GM06990 (cell line): ENCODE measurements at places on chromosomes 1 and 21.

DNA sequence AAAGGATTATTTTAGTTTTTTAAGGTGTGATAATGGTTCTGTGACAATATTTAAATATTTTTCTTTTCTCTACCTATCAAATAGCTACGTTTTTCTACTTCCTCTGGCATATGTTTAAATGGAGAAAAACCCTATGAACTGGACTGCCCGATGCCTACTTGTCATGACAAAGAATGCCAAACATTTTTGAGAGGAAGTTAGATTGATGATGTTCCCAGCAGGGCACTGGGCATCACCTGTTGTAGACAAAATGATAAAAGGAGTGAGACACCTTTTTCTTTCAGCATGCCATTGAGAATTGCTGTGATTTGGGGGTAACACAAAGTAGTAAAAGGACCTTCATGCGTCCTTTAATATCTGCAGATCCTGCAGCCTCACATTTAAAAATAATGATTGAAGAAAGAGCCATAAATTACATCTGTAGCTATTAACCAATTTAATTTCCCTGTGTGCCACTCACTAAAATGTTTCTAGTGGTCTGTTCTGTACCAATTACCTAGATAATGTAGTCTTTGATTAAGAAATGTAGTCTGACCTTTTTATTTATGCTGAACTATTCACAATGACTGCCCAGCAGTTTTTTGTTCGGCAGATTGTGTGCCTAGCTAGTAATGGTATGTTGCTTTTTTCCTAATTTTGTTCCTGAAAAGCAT lies 47.6 kb downstream of the RPL5 start:
- DNase-seq = no peak

- no peak for DNase-seq
These were observed 4.2 kb upstream of the SIM2 start for GRCh38 chr21:36694593-36695282.

DNA sequence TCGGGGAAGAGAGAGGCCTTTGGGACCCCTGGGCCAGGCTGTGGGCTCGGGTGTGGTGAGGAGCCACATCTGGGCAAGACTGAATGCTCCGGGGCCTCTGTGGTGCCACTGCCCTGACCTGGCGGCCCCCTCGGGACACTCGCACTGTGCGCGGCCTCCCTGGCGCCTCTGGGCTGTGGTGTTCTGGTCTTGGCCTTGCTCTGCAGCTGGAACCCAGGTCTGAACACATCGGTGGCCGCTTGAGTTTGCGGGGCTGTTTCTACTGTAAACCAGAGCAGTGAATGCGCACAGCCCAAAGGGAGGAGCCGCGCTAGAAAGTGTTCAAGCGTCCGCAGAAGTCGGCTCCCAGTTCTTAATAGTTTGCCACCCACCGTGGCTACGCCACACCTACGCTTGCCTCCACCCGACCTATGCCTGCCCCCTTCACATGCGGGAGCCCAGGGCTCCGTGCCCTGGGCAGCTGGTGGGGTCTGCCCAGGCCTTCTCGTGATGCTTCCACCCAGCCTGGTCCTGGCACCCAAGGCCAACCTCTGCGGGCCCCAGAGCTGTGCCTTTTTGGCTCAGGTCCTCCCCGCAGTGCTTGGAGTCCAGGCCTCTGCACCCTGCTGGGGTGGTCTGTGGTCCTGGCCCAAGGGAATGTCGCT lies 4.4 kb downstream of the PDE9A start:
- no peak for DNase-seq

DNA sequence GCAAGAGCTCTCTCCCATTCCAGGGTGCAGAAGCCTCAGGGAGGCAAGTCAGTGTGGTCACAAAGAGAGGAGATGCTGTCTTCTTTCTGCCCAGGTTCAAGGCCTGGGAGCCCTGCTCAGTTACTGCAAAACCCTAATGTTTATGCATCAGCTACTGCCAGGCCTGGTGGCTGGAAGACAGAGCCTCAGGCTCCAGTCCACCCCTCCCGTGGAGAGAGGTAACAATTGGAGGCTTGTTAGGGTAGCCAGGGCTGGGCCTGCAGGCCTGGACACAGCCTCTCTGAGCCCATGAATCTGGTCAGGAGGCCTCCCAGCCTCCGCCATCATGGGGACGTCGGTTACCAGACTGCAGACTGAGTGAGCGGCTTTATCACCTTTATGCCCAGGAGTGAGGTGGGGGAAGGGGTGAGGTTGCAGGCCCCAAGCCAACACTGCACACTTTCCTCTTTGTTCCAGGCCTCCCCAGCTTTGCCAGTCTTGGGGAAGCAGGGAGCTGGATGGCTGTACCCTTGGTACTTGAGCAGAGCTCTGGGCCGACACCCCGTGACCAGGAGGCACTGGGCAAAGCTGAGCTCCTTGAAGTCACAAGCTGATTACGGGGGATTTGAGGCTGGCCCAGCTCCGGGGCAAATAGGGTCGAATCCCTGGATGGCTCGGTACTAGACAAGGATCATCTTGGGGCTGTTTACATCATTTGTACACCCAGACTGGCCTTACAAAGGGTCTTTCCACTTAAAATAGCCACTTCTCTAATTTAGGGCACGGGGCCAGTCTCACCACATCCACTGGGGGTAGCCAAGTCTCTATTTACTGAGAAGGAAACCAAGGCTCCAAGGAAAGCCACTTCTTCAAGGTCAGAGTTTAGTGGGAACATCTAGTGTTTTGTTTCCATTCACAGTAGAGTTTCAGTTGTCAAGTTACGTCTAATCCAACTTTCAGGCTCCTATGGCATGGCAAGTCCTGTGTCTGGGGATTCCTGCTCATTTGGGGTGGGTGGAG lies 5.2 kb downstream of the SLC2A1 start:
- no peak for DNase-seq

DNA sequence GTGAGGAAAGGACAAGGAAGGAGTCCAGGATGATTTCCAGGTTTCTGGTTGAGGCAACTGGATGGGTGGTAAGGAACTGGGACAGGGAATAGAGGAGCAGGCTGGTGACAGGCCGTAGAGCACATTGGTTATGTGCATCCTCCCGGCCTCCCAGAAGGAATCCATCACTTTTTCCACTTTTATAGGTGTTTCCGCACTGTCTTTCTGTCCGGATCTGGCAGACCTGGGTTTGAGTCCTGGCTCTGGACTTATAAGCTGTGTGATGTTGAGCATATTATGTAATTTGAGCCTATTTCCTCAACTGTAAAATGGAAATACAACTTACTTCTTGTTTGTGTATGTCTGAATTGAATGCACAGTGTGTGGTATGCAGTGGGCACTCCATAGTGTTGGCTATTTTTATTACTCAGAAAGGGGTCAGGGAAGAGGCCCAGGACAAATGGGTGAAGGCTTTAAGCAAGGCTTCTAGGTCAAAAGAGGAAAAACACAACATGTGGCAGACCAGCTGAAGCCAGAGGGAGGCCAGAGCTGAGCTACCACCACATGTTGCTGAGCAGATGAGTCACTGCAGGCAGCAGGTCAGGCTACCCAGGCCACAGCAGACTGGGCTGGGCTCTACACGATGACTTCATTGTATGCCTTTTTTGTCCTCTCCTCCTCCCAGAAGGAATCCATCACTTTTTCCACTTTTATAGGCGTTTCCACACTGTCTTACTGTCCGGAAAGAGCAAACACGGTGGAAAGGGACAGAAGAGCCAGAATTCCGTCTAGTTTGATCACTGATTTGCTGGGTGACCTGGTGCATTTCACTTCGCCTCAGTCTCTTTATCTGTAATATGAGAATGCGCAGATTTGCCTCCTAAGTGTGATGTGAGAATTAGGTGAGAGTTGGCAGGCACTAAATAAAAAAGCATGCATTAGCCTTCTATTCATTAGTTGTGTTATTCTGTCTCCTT lies 791 bp upstream of the MAST2 start:
- DNase-seq = peak; percentile 13

DNA sequence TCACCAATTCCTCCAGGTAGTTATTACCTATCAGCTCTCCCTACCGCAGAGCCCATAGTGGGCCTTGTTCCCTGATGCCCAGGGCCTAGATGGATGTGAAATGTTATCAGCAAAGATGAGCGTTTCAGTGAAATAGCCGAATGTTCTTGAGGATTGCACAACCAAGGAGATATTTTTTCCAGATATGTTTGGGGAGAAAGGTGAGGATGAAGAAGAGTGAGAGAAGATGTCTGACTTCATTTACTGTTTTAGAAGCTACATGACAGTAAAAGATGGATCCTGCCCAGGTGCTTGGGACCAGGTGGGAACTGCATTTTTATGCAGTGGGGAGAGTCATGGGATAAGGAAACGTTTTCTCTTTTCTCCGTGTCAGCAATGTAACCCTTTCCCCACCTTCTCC lies 231.7 kb upstream of the C1orf174 start:
- no peak for DNase-seq

DNA sequence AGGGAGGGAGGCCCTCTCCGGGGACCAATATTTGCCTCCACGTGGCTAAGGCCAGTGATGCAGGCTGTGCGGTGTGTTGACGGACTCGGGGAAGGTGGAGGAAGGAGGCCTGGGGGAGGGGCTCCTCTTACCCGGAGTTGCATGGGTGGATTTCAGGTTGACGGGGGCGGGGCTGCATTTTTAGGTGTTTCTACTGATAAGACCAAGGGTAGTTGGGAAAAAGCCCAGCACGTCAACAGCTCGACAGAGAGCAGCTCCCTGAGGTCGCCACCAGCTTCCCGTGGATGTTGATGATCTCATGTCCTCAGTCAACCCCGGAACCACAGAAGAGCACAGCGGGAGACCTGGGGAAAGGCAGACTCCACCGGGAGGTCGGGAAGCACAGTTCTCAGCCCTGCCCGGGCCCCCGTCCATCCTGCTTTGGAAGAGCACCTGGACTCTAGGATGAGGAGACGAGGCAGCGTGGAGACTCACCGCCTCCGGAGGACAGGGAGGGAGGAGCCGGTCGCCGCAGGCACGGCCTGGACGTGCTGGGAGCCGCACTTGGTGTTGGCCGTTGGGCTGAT lies 32.9 kb upstream of the COL6A1 start:
- no peak for DNase-seq

DNA sequence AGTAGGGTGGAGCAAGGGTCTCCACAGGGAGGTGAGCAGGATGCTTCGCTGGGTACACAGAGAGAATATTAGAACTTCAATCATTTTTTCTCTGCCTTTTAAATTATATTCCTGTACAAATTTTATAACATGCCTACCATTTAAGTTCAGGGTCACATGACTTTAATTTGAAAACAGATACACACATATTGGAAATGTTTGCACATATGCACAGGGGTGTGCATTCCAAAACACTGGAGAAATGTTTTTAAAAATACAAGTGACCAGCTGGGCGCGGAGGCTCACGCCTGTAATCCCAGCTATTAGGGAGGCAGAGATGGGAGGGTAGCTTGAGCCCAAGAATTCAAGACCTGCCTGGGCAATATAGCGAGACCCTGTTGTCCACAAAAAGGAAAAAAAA lies 39.7 kb downstream of the NIPAL3 start:
- no peak for DNase-seq

GRCh38 chr1:221837896-221838295 lies 96.0 kb upstream of the DUSP10 start:
- no peak for DNase-seq

DNA sequence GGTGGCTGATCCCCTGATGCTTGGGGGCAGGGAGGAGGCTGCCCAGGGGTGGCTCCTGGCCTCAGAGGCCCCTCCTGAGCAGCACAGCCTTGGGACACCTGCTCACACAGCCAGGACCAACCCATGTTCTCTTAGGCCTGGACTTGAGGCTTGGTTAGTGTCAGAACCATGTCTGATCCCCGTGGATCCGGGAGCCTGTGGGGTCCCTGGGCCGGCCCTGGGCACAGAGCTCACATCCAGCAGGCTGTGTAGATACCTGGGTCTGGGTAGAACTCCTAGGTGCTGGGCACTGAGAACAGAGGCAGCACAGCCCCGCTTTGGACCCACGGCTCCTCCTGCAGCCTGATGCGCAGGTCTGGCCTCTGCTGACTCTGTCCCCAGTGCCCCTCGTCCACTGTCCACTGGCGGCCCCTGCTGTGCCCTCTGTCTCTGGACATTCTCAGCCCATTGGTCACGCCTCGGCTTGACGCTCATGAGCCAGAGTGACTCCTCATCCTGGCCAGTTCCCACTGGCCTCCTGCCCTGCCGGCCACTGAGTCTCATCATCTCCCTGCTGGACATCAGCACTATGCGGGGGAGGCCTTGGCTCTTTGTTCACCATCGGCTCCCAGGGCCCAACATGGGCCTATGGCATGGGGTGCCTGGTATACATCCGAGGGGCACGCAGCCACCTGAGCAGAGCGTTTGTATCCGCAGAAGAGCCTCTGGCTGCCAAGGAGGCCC lies 70.2 kb downstream of the TRIM11 start:
- no peak for DNase-seq

GRCh38 chr1:27593678-27594563 lies 10.0 kb downstream of the AHDC1 start:
- no peak for DNase-seq
